ENCODE measurements at places on chromosomes 3 and 15. TPM values are rescaled to one million over a fixed set of nuclear protein-coding genes. Genes with fewer than 3 reads are reported as not detected.

DNA sequence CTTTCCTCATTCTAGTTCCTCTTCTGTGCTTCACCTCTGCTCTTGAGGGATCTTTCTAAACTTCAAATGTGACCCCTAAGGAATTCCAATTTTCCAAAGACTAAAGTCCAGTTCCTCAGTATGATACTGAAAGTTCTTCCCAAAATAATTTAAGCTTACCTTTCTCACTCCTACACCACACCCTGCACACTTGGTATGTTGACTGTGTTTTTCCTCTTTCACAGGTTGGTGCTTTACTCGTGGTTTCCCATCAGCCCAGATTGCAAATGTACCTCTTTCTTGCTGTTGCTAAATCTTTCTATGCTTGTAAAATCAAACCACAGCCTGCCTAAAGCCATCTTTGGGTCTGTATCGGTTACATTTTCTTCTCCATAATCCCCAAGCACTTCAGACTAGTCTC, 30.5 kb upstream of the CLDN16 start:
- no peak for DNase-seq

The ACTC1 gene
- not detected for total RNA-seq

DNA sequence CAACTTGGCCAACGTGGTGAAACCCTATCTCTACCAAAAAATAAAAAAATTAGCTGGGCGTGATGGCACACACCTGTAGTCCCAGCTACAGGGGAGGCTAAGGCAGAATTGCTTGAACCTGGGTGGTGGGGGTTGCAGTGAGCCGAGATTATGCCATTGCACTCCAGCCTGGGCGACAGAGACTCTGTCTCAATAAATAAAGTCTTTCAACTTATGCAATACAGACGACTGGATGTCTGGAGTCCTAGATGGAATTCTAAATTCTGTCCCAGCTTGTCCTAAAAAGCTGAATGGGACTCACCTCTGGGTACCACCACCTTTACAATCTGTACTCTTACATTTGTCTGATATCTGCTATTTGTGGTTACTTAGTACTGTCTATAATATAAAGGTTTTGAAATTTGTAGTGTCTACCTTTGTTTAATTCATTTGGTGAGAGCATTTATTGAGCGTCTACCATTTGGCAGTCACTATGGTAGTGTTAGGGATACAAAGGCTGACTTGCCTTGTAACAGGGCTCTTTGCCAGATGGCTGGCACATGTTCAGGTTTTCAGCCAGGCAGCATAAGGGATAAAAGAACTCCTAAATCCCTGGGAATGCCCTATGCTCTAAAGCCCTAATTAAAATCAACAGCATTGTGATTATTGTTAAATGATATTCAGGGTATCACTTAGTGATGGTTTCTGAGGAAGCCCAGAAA, 7.2 kb upstream of the ZNF609 start:
- no peak for DNase-seq

DNA sequence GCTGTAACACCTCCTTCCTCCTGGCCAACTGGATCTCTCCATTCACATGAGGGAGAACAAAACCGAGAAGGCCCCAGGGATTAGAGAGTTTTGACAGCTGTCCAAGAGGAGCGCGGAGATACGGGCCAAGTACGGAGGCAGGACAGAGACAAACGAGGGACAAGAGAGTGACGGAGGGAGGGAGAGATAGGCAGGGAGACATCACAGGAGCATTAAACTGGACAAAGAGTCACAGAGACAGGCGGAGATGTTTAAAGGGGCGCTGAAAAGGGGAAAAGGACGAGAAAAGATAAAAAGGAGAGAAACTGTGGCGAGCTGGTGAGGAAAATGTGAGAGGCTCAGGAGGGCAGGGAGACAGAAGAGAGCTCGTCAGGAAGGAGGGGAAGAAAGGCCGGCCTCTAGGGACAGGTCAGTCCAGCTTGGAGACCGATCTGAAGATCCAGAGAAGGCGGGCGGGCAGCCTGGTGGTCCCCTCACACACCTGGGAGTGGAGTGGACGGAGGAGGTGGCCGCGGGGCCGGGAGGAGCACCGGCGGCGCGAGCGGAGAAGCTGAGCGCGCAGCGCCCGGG, 40.5 kb upstream of the ROPN1 start:
- DNase-seq, result no peak

DNA sequence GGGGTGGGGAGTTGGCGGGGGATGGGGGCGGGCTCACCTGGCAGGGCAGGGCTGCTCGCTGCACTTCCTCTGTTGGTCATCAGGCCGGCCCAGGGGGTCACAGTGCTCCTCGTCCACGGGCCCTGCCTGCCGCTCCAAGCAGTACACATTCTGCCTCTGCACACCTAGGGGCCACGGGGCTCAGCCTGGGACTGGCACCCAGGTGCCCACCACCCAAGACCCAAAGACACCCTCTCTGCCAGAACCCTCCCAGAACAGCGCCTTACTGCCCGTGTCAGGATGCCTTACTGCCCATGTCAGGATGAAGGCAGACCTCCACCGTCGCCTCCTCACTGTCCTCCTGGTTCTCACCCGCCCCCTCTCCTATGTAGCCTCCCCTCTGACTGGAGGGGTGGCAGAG, 43.2 kb downstream of the ADAMTS7 start:
- DNase-seq, result no peak

All from activated T-cell treated with anti-CD3 and anti-CD28 coated beads, Interleukin-2, amount 50 U/mL, for 72 hours (primary cell).